Head of caudate nucleus (tissue), 42 donors: ENCODE measurements at places on chromosomes 12 and 14.

GRCh38 chr12:75677522-75677921 is 166.1 kb upstream of the KRR1 start:
- DNase-seq: no peak

DNA sequence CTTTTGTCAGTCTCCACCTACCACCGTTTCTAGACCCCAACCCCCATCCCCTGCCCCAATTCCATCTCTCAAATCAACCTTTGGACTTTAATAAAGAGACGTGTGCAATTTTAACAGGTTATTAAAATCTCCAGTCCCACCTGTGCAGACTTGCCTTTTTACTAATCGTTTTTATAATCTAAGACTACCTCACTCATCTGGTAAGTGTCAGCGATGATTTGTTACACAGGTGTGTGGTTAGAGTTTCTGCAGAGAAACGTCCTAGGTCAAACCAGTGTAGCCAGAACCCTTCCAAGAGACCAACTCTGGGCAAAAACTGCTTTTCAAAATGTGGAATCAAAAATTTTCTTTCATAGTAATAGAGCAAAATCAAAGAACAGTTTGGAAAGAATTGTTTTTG is 60.4 kb upstream of the PELI2 start:
- no peak for DNase-seq

DNA sequence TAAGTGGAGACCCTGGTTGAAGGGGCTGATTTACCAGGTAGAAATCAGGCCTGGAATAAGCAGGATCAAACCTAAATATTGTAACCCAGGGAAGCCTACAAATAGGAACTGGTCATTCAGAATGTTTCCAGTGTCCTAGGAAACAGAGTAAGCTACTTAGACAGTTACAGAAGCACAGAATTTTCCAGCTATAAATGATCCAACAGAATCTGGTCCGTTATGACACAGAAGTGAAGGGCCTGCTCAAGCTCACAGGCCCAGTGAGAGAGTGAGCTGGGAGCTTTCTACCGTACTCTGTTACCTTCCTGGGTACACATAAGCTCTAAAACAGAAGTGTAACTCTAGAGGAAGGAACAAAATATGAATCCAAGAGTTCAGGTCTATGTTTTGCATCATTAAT is 119.1 kb downstream of the TTC7B start:
- no peak for DNase-seq

DNA sequence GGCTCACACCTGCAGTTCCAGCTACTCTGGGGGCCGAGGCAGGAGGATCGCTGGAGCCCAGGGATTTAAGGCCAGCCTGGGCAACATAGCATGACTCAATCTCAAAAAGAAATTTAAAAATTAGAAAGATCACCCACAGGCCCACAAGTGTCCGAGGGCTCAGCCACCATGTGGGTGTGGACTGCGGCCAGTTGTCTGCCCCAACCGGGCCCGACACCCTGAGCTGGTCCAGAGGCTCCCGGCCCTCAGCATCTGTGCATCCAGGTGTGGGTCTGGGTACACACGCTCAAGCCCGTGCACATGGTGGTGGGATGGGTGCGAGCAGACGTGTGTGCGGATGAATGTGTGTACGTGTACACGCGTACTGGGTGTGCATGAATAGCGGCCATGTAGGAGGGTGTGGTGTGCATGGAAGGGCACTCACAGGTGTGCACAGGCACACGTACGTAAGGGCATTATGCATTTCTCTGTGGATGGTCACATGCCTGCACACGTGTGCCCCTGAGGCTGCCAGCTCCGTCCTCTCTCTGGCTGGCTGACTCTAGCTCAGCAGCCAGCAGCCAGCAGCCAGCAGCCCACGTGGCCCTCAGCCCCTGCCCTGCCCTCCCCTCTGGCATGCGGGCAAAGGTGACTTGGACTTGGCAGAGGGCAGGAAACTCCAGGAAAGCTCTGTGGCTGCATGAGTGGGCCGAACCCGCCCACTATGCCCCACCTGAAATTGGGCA is 23.3 kb upstream of the NUDT14 start:
- DNase-seq: peak; percentile 66

- no peak for DNase-seq
Measured at GRCh38 chr12:11067514-11067913, 5.4 kb upstream of the TAS2R46 start.

GRCh38 chr12:100375038-100375735 is 18.3 kb downstream of the SLC17A8 start:
- peak; percentile 88 for DNase-seq

DNA sequence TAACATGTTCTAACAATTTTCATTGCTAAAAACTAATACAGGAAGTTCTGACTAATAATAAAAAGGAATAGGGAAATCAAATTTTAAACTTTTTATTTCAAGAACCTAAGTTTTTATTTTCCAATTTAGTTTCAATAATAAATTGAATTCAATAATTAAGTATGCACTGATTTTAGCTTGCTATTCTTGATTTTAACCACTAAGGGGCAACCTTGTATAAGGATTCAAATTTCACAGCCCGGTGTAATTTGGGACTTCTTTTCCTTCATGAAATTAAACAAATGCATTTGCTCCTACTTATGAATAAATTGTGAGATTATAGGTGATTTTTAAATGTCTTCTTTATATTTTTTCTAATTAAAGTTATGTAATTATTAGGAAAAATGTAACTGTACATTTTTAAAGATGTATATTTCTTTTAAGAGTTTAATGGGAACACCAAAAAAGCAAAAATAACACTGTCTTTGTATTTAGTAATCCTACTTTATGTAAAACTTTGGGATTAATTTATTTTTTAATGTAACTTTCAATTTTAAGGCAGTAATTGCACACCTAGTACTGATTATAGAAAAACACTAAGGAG is 241.4 kb upstream of the PDZRN4 start:
- DNase-seq: no peak

- DNase-seq: no peak
Measured at GRCh38 chr14:77457115-77457521, 283 bp downstream of the VIPAS39 start.

DNA sequence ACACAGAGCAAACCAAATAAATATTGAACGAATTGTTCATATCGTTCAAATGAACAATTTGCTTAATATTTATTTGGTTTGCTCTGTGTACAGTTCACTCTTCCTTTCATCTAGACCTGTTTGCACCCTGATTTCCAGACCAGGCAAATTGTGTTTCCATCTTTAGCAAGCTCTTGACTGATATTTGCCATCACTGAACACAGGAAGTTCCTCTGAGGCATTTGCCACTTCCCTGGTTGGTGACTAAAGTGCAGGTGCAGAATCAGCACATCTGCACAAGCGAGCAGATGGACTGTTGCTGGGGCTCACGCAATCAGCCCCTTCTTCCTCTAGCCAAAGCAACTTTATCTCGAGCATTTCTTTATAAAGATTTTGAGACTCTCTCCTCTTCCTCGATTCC is 112.9 kb downstream of the DAAM1 start:
- peak; percentile 33 for DNase-seq

- DNase-seq: no peak
Measured at GRCh38 chr14:102182936-102183619, 43.4 kb downstream of the WDR20 start.

GRCh38 chr14:59228421-59228820 is 40.0 kb downstream of the DAAM1 start:
- no peak for DNase-seq

GRCh38 chr12:99981639-99982190 is 3.0 kb downstream of the ANKS1B start:
- DNase-seq: no peak

DNA sequence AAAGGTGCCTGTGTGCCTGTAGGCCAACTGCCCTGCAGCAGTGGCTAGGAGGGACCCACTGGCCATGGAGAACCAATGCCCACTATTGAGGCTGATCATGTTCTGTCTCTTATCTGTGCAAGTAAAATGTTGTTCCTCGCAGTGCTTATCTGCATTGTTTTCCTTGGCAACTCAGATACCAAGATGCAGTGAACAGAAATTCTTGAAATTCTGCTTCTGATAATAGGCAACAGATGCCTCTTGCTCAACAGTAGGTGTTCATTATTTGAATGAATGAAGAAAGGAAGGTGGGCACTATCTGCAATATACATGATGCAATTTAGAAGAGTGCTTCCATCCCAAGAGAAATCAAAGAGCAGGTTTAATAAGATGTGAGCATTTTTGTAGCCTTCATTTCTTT is 232.2 kb downstream of the NUAK1 start:
- DNase-seq: no peak

DNA sequence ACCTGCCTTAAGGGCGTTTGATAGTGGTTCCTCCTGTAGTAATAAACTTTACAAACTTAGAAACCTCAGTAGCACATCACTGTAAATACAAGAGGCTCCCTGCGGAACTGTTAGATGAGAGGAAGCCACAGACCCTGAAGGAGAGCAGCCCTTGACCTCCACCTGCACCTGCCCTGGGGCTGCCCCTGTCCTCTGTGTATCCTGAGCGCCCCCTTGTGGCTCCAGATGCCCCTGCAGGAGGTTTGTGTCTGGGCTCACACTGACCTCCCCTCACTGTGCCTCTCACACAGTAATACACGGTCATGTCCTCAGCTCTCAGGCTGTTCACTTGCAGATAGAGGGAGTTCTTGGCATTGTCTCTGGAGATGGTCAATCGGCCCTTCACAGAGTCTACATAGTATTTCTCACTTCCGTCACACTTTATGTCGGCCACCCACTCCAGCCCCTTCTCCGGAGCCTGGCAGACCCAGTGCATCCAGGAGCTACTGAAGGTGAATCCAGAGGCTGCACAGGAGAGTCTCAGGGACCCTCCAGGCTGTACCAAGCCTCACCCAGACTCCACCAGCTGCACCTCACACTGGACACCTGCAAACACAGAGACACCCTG is 1059.8 kb downstream of the TMEM121 start:
- DNase-seq: no peak

DNA sequence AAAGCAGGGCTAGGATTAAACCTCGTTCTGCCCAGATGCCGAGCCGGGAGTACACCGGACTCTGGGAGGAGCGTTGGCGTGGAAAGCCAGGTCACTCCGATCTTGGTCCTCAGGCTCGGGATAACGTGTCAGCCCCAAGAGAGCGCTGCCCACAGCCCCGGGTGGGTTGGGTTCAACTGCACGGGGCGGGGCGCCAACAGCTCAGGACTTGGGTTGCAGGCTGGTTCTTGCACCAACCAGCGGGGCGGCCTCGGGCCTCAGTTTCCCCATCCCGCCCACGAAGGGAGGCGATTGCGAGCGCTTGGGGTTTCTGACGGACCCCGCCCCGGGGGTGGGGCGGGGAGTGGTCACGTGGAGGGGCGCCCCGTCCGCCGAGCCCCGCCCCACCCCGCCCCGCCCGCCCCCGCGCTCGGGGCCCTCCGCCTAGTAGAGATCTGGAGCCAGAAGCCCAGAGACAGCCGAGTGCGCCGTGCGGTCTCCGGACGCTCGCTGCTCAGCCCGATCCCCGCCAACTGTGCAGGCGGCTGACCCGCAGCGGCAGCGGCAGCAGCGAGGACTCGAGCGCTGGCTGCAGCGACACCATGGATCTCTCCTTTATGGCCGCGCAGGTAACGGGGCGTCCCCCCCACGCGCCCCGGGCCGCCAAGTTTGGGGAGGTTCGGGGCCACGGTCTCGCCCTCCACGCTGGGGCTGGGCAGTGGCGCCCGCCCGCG is at the start of gene C14orf132:
Gene C14orf132 (plus strand): TSS at position 443 of the 713 bp plus-strand sequence. CDS start 139 bp downstream, at position 582.
- peak; percentile 81 for DNase-seq

DNA sequence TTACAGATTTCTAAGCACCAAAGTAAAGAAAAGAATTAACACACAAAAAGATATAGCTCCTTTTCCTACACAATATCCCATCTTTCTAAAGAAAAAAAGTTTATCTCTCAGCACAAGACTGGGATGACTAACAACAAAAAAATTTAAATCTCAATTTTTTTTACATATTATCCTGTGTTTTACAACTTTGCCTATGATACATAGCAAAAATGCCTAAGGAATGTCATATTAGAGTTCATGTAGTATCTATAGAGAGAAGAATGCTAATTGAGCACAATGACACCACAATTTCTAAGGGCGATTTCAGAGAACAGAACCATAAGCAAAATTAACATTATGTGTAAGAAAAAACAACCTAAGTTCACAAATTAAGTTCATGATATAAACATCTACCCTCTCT is 16.3 kb downstream of the C2CD5 start:
- no peak for DNase-seq

- no peak for DNase-seq
Measured at GRCh38 chr12:33649992-33650391, 210.4 kb upstream of the SYT10 start.

DNA sequence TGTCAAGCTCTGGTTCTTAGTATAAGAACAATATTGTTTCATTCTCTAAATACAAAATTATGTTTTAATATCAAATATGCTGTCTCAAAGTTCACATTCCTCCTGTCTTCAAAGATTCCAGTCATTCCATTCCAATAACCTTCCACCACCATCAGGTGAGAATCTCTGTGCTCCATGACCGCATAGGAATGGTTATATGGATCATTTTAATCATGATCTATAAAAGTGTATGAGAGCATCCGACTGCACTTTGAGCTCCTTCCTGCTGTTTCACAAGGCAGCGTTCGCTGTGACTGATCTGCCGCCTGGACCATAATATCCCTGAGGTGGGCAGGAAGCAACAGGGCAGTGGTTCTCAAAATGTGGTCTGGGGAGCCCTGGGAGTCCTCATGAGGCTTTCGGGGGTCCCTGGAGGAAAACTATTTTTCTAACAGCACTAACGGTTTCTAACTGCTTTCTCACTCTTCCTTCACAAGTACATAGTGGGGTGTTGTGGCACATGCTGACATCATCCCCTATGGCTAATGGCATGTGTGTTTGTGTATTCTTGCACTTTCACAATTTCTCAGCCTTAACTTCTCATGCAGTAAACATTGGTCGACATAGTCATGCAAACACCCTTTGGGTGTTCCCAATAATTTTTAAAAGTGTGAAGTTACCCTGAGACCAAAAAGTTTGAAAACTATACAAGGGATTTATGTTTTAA is 137.4 kb downstream of the ANO2 start:
- DNase-seq: no peak

- DNase-seq: no peak
Measured at GRCh38 chr12:62472472-62472871, 5.8 kb downstream of the MON2 start.

DNA sequence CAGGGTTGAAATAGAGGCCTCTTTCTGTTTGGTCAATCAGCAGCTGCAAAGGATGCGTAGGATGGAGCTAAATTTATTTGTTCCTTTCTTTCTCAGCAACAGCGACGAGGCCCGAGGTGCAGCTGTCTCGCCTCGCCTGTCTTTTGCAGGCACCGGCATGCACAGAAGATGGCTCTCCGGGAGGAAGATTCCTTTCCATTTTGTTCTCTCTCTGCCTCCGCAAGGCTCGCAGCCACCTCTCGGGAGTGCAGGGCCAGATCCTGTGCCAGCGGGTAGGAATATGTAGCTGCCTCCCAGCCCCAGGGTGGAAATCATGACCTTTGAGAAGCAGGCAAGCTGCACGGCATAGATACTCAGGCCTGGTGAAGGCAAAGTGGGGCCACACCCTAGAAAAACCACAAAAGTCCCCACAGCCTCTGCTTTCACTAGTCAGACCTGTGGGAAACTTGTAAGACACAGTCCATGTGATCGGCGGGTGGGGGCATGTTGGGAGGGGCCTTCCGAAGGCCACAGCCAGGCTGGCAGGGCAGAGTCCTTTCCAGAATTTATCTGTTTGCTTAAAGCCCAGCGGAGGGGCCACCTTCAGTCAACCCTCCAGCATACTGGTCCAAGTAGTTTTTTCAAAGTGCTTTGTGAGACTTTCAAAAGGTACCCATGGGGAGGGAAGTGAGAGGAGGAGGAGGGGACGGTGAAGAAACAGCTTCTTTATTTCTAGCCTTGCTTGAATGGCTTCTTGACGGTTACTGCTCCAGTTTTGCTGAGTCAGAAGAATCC is at the start of gene MAP1LC3B2:
Gene MAP1LC3B2 (plus strand): TSS at position 220 of the 774 bp plus-strand sequence. CDS start 16,562 bp downstream, outside the sequence.
- DNase-seq: peak; percentile 34

- no peak for DNase-seq
Measured at GRCh38 chr14:47438650-47439140, 236.7 kb downstream of the MDGA2 start.

- no peak for DNase-seq
Measured at GRCh38 chr12:109689426-109689825, 24.2 kb upstream of the FAM222A start.
